ENCODE measurements at places on chromosomes 7 and 10. TPM values are rescaled to one million over a fixed set of nuclear protein-coding genes. Genes with fewer than 3 reads are reported as not detected.

The TBC1D12 gene
- total RNA-seq, result 5.4 TPM

The LIPJ gene
- not detected for total RNA-seq

The PIK3AP1 gene
- under 0.01 TPM for total RNA-seq

The MKI67 gene
- 36.4 TPM for total RNA-seq

The HABP2 gene
- total RNA-seq, result not detected

The MCU gene
- 36.2 TPM for total RNA-seq

The RNF148 gene
- not detected for total RNA-seq

The SCART1 gene
- total RNA-seq, result 0.28 TPM

The SORBS1 gene
- total RNA-seq, result 0.18 TPM
